ENCODE measurements at places on chromosomes 2 and 18.

DNA sequence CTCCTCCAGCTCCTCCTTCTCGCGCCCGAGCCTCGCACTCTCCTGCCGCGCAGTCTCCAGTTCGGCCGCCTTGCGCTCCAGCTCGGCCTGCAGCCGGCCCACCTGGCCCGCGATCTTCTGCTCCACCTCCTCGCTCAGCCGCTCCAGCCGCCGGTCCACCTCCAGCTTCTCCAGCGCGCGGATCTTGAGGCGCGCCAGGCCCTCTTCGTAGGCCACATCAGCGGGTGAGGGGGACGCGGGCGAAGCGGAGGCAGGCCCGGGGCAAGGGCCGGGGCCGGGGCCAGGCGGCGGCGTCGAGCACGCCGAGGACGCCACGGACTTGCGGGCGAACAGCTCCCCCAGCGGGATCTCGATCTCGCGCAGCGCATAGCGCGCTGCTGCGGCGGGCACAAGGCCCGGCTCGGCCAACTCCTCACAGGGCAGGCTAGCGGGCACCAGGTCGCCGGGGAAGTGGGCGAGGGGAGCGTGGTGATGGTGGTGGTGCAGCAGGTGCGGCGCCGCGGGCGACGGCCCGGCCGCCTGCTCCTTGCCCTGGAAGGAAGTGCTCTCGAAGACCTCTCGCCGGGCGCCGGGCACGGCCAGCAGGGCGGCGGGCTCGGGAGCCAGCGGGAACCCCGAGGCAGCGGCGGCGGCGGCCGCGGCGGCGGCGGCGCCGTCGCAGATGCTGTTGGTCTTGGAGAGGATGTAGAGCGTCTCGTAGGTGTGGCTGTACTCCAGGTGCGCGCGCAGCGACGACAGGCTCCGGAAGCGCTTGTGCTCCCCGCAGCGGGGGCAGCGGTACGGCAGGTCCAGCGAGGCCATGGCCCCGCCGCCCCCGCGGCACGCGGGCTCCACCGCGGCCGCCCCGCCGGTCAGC, 15.2 kb downstream of the FBXO41 start:
- peak; percentile 87 for DNase-seq

- DNase-seq: no peak
Measured at GRCh38 chr18:66603941-66604627, at the start of gene CDH19. TSS of gene CDH19 (minus strand) at chr18:66604090. CDS start at chr18:66572204, 31,886 bp downstream.

DNA sequence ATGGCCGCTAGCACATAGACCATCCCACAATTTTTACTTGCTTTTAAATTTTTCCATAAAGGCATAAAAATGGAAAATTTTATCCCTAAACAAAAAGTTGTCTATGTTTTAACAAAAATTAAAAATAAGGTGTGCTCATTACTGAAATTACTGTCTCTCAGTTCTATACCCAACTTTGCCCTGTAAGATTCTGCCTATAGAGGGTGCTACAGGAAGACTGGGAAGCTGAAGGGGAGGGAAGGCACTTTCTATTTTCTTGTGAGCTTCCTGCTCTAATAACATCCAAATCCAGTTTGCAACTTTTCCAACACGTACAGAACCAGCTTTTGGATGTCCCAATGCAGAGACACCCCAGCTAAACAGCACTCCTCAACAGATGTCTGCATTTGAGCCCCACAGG, 666.9 kb downstream of the PLCL1 start:
- no peak for DNase-seq

DNA sequence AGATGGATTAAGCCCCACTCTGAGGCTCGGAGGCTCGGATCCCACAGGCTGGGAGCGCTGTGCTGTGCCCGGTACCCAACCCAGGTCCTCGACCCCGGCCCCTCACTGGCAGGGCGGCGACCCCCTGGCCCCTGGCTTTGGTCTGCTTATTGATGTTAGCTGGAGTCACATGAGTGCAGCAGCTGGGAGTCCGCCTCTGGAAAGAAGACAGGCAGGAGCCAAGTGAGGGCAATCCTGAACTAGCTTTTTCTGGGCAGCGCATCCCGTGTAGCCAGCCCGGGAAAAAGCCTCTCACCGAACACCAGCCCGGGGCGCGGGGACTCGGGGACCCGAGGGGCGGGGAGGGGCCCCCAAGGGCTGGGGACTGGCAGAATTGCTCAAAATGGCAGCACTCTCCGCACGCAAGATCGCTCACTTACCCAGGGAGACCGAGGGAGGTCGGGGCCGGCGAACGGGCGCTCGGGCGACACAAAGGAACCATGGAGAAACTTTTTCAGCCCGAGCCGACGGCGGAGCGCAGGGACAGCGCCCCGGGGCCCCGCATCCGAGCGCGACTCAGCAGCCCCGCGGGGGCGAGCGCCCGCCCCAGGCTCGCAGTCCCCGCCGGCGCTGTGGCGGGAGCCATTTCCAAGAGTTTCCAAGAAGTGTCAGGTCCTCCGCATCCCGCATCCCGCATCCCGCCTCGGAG, 567 bp downstream of the TMEM200C start:
- DNase-seq: no peak

Measured in CD4-positive, alpha-beta T cell treated with Interleukin-12 subunit alpha and Interleukin-12 subunit beta, for 1 hour (primary cell).